ENCODE measurements at places on chromosomes 12 and 14. TPM values are rescaled to one million over a fixed set of nuclear protein-coding genes. Genes with fewer than 3 reads are reported as not detected.

DNA sequence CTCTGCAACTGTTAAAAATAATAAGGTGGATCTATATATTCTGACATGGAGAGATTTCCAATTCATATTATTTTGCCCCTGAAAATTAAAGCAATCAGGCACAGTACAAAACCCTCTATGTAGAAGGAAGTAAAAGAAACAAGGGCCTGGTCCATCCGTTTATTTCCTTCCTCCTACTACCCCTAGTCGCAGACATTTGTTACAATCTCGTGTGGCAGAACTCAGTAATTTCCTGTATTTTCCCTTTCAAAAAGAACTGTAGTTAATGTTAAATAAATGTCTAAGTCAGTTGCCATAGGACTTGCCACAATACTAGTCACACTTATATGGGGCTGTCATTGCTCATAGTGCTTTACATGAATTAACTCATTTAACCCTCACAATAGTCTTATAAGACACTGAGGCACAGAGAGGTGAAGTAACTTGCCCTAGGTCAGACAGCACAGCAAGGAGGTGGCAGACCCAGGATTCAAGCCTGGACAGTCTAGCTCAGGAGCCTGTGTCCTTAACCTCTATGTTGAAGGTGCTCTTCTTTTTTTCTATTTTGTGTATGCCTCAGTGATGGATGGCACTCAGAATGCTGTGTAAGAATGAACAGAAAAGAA, 24.2 kb downstream of the NINJ2 start:
- no peak for DNase-seq

DNA sequence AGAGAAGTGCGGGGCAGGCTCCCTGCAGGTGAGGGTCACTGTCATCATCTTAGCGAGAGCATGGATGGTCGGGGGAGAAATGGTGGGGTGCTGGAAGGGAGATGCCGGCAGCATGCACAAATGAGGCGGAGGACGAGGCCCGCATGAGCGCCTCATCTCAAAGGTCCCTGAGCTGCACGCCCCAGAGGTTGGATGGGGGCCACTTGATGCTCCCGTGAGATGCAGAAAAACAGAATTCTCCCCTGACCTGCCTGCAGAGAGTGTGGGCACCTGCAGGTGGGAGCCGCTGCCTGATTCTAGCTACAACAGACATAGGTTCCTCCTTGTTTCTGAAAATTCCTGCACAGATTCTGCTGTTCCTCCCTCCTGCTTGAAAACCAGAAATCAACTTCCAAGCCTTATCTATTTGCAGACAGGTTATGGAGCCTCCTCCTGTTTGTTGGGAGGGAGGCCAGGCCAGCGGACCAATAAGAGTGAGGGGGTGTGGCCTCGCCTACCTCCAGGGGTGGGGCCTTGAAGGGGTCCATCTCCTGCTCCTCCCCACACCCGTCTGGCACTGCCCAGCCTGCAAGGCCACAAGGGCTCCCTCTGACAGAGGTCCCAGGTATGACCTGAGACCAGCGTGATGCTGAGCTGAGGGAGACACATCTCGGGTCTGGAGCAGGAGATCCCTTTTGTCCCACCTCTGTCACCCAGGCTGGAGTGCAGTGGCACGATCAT, 67.2 kb downstream of the KDM2B start:
- no peak for DNase-seq

GRCh38 chr12:50248883-50249282, 34.4 kb downstream of the LIMA1 start:
- no peak for DNase-seq

Gene POLR3B
- 8.2 TPM for total RNA-seq

DNA sequence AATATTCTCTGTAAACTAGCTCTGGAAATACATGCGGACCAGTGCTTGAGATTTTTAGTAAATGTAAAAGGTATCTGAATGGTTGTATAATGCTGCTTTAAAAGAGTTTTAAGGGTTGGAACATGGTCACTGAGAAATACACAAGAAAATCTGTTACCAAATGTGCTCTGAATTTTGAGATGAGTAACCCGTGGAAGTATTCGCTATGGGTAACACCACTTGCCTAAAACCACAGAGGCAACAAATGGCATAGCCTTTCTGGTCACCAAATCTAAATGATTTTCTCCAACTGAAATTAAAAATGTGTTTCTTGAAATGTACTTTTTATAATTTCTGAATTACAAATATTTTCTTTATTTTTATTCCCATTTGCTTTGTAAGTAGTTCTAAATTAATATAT, 745.7 kb downstream of the DIO2 start:
- DNase-seq, result no peak

DNA sequence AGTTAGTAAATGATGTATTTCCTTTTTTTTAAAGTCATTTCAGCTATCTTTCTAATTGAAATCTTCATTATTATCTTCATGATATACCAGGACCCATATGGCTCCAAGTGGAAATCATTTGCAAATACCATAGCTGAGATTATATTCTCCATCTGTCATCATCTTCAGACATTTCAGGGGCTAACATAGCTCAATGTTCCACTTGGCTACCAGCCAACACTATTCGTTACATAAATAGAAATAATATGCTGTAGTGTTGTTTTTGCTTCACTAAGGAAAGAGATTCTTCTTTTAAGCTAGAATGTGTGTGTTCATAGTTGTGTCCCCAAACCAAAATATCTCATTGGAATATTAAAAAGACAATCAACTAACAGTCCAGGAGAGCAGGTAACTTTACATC, 225.1 kb downstream of the DIO2 start:
- no peak for DNase-seq

- peak; percentile 71 for DNase-seq
Observed at GRCh38 chr12:45726603-45727300, 2.8 kb upstream of the ARID2 start.

DNA sequence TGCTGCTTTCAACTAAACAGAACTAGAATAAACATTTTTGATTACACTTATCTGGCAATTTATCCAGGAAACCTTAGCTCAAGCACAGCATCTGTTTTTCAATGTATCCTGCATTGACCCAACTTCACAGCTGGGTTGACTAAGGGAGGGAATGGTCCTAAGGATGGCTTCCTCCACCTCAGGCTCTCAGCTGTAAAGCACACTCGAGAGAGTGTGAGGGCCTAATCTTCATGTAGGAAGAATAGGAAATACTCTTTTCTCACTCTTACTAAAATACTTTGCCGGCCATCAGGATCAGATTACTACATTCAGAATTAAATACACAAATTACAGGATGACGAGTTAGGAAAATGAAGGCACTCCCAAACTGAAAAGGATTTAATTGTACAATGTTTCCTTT, 7.2 kb downstream of the SETD3 start:
- DNase-seq, result no peak

Gene TESPA1
- not detected for total RNA-seq

DNA sequence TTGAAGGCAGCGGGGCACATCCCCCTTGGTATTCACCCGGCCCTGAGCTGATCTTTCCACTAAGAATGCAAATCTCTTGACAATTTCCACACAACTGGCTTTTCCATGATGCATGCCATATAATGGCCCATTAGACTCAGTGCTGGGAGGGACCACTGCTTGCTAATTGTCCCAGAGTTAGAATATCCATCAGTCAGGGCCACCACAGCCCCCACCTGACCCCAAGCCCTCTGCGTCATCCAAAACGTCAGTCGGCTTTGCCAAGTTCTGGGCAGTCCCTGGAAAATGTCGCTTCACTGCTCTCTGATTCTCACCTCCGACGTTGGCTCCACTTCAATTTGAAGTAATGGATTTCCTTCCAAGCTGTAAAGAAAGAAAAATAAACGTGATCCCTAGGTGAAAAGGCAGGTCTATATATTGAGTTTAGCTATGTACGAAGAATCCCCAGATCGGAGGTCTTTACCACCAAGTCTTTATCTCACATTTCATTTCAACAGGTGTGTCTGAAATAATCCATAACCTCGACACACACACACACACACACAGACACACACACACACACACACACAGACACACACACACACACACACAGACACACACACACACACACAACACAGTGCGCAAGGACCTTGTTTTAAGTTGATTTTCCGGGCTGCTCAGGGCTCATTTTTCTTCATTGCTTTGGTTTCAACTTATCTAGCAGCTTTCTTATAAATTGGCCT, 165.5 kb upstream of the NOS1 start:
- no peak for DNase-seq

Gene GNB3
- 0.69 TPM for total RNA-seq

DNA sequence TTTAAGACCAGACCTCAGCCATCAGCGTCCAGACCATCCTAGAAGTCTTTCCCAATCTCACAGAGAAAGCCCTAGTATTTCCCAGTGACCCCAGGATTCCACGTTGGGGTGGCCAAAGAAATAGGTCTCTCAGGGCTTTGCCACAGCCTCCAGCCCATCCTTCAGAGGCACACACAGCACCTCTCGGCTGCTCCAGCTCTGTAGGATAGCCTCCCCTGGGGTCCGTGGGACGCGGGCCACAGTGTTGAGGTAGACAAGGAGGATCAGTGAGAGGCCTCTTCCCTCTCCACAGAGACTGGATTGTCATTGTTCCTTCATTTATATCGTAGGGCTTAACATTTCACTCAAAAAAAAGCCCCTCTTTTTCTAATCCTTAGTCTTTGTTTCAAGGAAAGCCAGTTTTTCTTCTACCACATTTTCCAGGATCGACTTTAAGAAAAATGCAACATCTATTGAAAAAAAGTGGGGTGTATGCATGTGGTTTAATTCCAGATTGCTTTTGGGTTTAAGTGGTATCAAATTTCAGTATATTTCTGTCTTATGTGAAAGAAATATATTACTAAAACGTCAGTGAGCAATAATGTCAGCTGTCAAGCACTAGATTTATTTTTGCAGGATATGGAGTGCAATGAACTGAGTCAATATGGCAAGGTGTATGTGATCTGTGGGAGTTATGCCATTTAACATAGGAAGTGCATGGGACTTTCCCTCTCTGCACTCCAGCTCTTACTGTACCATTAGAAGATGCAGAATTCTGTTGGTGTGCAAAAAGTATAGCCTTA, 187.5 kb downstream of the MSRB3 start:
- DNase-seq, result no peak

DNA sequence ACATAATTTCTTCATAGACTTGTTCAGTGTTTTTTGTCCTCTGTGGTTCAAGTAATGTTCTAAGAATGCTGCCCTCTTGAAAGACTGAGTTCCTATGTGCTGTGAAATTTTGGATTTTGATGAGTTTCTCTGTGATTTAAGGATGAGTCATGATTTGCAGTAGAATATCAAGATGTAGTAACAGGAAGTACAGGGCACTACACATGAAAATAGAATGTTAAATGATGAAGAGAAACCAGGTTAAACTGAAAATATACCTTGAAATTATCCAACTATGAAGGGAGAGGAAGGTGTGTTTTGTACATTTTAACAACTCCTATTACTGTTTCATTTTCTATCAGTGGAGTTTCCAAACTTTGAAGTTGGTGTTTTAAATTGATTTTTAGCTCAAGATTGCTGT, 4.8 kb downstream of the ELK3 start:
- no peak for DNase-seq

DNA sequence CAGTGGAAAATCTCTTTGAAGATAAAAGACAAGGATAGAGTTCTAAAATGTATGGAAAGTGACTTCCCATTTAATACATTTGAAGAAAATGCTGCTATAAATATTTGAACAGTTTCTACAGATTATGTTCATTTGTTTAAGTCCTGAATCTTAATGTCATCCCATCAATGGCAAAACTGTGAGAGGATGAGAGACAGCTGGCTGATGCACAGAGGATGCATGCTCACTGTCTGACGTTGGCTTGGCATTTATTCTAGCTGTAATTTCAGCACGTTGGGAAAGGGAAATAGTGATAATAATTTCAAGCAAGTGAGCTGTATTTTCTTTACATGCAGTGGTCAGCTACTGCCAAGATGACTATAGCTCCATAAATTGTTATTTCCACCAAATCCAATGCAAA, 40.5 kb downstream of the PPFIA2 start:
- no peak for DNase-seq

Gene PXMP2
- total RNA-seq, result 36.8 TPM

DNA sequence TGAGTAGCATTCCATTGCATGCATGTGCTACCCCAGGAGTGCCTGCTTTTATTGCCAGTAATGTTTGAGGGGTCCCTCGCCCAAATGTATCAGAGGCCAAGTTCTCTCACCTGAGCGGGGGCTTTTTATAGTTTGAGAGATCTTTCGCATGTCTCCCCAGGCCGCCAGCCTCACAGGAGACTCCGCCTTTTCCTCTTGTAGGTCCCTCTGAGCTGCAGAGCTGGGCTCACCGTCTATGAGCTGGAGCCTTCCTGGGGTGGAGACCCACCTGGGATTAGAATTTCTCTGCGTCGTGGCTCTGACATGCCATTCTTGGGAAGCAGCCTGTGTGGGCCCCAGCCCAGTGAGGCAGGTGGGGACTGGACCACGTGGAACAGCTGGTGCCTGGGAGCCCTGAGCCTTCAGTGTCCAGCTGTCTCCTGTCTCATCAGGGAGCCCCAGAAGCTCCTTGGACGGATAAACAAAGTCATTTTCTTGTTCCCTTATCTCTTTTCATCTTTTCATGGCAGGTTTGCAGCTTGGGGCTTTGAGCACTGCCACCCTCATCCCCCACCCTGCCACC, 261.7 kb upstream of the CRY1 start:
- no peak for DNase-seq

GRCh38 chr14:44639781-44640385, 132.8 kb upstream of the FSCB start:
- DNase-seq, result no peak

DNA sequence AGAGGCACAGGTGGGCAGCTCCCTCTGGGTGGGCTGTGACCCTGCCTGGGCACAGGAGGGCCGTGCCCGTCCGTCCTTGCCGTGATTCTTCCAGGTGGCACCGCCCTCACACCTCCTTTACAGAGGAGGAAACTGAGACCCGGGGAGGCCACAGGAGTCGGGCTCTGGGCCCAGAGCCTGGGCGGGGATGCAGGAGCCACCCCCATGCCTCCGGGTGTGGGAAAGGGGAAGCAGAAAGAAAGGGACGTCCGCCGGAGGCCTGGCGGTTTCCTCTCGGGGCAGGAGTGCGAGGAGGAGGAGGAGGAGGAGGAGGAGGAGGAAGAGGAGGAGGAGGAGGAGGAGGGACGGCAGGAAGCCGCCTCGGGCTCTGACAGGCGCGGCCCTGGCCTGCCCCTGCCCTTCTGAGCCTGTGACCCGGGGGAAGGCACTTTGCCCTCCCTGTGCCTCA, 23.0 kb downstream of the SH2B3 start:
- DNase-seq, result peak; percentile 76

GRCh38 chr12:51131745-51132521, 41.0 kb downstream of the TFCP2 start:
- DNase-seq, result no peak

DNA sequence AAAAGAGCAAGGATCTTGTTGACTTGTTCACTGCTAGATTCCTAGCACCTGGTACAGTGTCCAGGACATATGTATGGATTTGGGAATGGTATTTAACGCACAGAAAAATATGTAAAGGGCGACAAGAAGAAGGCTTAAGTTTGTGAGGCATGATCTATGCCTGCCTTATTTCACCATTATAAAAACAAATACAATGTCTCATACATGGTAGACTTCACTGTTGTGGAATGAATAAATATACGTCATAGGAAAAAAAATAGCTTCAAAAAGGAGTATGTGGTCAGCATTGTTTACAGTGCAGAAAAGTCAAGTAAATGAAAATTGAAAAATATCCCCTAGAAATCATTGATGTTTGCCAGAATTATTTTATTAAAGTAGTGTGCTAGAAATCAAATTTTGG, 30.0 kb downstream of the HCFC2 start:
- DNase-seq, result no peak

Gene SCNN1A
- total RNA-seq, result 0.30 TPM

- DNase-seq, result peak; percentile 34
Observed at GRCh38 chr12:122182887-122183587, at the start of gene LRRC43. LRRC43 (plus strand) TSS chr12:122183123; CDS start chr12:122183145, 22 bp downstream.

Gene KRT77
- total RNA-seq, result not detected
